ENCODE measurements at places on chromosomes 16 and 17. TPM values are rescaled to one million over a fixed set of nuclear protein-coding genes. Genes with fewer than 3 reads are reported as not detected.
A peak's percentile ranks its signal among the peaks of the same experiment; 100 is the strongest.

GRCh38 chr17:22266231-22266630, 573.9 kb downstream of the KCNJ18 start:
- peak; percentile 60 for DNase-seq

DNA sequence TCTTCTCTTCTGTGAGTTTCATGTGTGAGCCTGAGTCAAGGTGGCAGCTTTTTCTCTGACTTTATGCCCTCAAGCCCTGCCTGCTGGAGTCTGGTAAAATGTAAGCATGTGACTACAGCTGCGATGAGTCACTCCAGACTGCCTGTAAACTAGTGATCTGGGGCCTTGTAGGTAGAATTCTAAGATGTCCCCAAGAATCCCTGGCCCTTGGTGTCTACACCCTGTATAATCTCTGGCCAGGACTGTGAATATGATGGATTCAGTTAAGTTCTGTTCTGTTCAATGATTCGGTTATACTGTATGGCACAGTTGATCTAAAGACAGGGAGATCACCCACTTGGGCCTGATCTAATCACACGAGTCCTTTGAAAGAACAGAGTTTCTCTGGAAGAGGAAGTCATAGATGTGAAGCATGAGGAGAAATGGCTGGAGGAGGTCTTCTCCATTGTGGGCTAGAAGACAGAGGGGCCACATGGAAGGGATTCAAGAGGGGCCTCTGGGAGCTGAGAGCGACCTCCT, 29.8 kb downstream of the PRSS54 start:
- DNase-seq: peak; percentile 83

DNA sequence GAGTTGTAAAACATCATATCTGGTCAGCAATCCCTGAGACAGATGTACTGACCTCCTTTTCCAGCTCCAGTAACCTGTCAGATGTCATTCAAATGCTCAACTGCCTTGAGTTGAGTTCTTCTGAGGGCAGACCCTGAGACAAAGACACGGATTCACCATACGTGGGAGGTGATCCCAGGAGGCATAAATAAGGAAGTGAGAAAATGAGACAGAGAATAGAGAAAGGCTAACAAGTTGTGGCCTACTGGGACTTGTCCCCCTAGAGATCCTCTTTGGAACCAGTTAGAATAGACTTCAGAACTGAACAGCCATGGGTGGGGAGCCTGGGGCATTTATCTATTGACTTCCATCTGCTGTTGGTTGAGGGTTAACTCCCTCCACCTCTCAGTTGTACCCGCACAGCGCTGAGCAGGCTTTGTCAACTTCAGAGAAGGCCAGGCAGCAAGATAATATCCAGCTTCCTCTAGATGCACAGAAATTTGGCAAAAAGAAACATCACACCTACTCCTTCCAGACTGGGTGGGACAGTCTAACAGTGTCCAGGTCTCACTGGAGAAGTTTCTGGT, 123.0 kb upstream of the DYNLRB2 start:
- DNase-seq: no peak

DNA sequence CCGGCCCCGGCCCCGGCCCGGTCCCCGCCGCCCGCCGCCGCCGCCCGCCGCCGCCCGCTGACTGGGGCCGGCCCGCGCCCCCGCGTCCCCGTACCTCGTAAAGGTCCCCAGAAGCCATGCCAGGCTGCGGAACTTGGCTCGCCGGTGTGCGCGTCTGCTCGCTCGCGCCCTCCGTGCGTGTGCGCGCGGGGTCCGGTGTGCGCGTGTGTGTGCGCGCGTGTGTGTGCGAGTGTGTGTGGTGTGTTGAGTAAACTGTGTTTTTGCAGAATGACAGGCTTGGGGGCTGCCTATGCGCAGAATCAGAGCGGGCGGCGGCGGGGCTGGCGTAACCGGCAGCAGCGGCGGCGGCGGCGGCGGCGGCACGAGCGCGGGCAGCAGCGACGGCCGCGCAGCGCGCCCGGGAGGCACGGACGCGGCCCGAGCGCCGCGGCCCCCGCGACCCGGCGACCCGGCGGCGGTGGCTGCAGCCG, 307 bp downstream of the CDYL2 start:
- peak; percentile 40 for DNase-seq

GRCh38 chr17:17546399-17547185, 44.9 kb downstream of the PEMT start:
- no peak for DNase-seq

TPPP3 gene
- not detected for total RNA-seq

All from HT1080 (cell line).